ENCODE measurements at places on chromosomes 5 and 9.

DNA sequence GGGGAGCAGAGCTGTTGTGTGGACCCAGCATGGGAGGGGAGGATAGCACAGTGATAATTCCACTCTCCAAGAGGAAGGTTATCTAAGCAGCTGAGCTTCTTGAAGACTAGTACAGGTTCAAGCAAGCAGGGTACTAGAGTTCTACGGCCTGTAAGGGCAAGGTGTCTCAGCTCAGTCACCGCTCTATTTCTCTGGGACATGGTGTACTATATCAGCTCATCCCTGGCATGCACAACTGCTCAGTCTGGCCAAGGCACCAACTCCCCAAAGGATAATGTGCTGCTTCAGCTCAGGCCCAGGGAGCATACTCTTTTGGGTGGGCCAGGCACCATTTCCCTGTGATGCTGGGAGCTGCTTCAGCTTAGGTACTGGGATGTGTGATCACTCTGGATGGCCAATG, 69.8 kb downstream of the RNF130 start:
- no peak for DNase-seq

- DNase-seq, result no peak
Measured at GRCh38 chr9:73194284-73194683, 42.6 kb downstream of the ANXA1 start.

DNA sequence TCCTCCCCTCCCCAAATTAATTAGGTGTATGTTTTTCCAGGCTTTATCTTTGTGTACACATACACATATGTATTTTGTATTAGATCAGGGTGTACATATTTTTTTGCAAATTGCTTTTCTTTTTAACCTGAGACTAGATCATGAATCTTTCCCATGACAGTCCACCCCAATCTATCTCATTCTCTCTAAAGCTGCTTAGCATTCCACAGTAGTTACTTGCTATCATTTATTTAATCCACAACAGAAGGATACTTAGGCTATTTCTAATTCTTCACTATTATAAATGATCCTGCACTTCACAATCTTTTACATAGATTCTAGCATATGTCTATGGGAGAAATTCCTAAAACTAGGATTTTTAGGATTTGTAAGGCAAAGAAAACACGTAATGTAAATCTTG, 43.9 kb downstream of the SH3RF2 start:
- DNase-seq, result no peak

- no peak for DNase-seq
Measured at GRCh38 chr9:107674721-107675277, 185.2 kb upstream of the KLF4 start.

- no peak for DNase-seq
Measured at GRCh38 chr5:41831155-41831554, 39.1 kb downstream of the OXCT1 start.

DNA sequence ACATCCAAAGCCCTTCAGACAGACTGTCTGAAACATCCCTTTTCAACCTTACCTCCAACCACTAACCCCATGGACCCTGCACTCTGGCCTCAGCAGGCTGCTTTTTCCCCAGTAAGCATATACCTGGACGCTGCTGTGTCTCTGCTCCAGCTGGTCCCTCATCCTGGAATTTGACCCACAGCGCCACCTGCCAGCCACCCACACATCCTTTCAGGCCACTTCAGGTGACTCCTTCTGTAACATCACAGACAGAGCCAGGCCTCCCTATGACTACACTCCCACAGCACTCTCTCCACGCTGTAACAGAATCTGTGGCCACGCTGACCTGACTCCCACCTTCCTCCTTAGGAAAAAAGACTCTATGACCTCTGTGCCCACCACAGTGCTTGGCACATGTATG, 3.4 kb downstream of the MGAT1 start:
- no peak for DNase-seq

DNA sequence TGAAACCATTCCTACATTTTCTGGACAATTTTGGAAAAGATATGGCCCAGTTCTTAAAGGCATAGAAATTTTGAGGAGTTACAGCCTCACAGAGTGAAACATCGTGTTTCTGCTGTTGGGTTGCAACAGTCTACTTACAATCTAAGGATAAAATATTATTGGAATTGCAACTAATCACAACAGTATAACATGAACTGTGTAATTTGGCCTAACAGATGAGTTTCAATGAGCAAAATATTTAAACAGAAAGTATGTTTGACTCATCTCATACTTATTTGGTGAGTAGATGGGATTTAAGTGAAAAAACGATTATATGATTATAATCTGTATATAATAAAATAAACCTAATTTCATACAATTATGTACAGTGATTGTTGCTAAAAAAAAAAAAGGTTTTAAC, 1061.8 kb downstream of the CDH12 start:
- DNase-seq, result no peak

DNA sequence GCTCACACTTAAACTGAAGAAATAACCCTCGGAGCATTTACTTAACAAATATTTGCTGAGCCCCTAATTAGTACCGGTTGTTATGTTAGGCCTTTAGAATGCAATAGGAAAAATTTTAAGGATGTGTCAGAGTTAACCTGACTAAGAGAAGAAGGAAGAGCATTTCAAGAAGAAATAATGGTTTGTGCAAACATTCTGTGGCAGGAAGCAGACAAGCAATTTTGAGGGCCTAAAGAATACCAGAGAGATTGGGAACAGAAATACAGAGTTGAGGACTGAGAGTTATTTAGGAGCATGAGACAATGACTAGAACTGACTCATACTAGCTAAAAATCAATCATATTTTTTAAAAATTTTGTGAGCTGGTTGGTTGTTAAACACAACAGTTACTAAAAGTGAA, 218.8 kb downstream of the PRR16 start:
- DNase-seq, result no peak

- DNase-seq, result no peak
Measured at GRCh38 chr9:98922721-98923435, 20.8 kb upstream of the COL15A1 start.

Data from hindlimb muscle (tissue), 1 donor.